ENCODE measurements at places on chromosomes 12 and 14.

DNA sequence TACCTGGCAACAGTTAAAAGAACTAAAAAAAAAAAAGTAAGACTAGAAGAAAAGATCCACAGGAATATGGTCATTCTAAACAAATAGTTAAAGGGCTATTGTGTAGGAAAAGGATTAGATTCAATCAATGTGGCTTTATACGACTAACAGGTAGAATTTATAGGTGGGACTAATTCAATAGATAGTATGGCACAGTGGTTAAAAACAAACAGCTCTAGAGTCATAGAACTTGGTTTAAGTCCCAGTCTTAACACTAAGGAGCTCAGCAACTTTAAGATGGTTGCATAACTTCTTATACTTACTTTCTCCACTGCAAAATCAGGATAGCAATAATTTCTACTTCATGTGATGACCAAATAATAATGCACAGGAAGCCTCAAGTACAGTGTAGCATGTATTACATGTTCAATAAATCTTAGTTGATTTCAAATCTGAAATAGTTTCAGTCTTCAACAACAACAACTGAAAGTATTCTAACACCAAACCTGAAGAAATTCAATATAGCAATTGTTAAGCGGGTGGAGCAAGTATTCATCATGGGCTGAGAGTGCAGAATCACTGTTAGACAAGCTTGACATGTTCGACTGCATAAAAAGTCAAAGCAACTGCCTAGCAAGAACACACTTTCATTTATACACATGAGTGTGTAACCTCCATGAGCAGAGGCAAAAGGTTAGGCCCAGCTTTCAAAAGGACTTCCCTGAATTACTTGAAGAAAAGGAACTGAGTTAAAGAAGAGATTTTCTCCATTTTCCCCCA, 50.4 kb downstream of the ITPR2 start:
- no peak overlapping the region for H3K27ac ChIP-seq
- H3K4me3 ChIP-seq, result no peak overlapping the region
- DNase-seq, result no peak
- peaks cover 32% of the 10 kb centered on the region for H3K36me3 ChIP-seq
- H3K27me3 ChIP-seq, result no peaks in the 10 kb centered on the region

- H3K36me3 ChIP-seq, result peaks cover 3% of the 10 kb centered on the region
- no peaks in the 10 kb centered on the region for H3K27me3 ChIP-seq
- peaks cover 38% of the 10 kb centered on the region for H3K4me1 ChIP-seq
- peak overlapping the region; percentile 99 for H3K27ac ChIP-seq
- H3K4me3 ChIP-seq, result peak overlapping the region; percentile 100
Measured at GRCh38 chr12:42326541-42327226, 717 bp downstream of the PPHLN1 start.

DNA sequence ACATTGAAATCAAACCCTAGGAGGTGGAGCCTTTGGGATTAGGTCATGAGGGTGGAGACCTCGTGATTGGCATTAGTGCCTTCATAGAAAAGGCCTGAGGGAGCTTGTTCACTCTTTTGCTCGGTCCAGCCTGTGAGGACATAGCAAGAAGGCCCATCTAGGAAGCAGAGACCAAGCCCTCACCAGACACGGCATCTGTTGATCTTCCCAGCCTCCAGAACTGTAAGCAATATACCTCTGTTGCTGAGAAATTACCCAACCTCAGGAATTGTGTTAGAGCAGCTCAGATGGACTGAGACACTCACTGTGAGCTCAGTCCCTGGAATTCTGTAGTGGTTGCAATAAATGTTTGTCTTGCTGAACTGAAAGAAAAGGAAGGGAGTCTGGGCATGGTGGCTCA, 116.2 kb upstream of the MAP1LC3B2 start:
- H3K27ac ChIP-seq, result no peak overlapping the region
- H3K36me3 ChIP-seq, result no peaks in the 10 kb centered on the region
- H3K4me3 ChIP-seq, result no peak overlapping the region
- no peak for DNase-seq
- peaks cover under 1% of the 10 kb centered on the region for H3K27me3 ChIP-seq
- peaks cover 7% of the 10 kb centered on the region for H3K4me1 ChIP-seq

DNA sequence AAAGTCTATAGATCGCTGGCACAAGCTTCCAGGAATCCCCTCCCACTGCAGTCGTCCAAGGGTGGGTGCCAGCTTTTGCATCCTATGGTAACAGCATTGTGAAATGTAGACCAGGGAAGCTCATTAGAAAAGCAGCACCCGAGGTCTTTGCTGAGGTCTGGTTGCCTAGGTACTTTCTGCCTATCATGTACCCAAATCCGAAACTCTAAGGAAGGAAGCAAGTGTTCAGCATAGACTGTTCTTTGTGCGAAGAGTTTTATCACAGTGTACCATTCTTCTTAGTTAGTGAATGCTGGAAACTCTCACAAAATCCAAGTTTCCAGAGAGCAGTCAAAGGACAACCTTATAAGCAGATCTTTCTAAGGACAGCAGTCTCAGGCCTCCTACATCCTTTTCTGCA, 1532.7 kb upstream of the TMEM132C start:
- no peaks in the 10 kb centered on the region for H3K4me1 ChIP-seq
- DNase-seq, result no peak
- H3K27ac ChIP-seq, result no peak overlapping the region
- no peak overlapping the region for H3K4me3 ChIP-seq
- no peaks in the 10 kb centered on the region for H3K27me3 ChIP-seq

DNA sequence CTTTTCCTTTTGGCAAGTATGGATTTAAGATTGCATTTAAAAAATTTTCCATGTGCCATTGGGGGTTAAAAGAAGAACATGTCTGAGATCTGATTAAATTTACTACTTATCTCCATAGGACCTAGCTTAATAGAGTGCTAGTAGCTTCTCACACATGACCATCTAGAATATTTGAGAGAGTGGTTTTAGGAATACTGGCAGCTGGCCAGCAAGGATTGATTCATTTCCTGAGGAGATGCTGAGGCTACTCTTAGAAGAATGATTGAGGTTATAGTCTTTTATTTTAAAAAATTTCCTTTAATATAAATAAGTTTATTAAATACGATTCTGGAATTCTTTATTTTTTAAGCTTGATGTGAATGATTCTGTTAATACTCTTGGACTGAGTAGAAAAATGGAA, 56.2 kb downstream of the MIPOL1 start:
- no peaks in the 10 kb centered on the region for H3K27me3 ChIP-seq
- H3K4me3 ChIP-seq, result no peak overlapping the region
- H3K36me3 ChIP-seq, result no peaks in the 10 kb centered on the region
- no peak overlapping the region for H3K27ac ChIP-seq

DNA sequence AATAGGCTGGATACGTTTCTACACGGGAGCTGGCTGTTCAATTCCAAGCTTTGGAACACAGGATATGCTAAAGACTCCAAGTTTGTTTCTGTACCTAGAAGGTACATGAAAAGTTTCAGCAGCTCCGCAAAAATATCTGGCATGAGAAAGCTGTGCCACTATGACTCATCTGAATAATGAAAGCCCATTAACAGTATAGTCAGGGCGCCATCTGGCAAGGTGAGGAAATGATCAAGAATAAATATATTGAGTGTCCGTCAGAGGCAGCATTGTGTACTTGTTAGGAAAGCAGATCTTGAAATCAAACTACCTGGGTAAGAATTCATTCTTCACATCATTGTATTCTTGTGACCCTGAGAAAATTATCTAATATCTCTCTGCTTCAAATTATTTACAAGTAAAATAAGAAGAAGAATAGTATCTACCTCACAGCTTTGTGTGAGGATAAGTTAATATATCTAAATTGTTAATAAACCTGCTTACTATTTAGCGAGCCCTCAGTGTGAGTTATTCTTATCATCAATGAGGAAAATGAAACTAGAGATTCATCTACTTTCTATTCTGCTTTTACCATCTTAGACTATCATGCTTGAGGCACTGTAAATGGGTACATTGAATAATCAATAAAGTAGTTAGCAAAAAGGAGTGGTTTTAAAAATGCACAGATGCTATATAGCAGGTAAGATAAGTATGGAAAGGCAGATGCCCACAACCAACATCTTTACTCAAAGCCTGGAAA, 53.5 kb downstream of the FSCB start:
- H3K4me1 ChIP-seq, result no peaks in the 10 kb centered on the region
- H3K4me3 ChIP-seq, result no peak overlapping the region
- no peak overlapping the region for H3K27ac ChIP-seq
- no peaks in the 10 kb centered on the region for H3K27me3 ChIP-seq

DNA sequence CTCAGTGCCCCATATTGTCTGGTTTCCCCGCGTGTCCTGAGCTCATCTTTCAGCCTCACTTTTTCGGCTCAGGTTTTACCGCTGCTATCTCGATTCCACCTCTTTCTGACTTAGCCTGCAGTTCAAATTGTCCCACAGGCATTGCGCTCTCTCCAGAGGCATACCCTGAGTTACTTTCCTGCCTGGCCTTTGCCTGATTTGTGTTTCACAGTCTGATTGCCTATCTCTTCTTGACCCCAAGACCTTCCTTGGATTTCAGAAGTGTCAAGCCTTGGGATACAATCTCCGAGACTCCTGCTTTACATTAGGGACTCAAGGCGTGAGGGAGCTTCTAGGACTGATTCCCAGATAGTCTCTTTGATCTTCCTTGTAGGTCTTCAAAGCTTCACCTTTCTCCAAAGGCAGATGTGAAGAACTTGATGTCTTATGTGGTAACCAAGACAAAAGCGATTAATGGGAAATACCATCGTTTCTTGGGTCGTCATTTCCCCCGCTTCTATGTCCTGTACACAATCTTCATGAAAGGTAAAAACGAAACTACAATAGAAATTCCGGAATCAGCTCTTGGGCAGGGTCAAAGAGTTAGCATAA, 629 bp downstream of the LETMD1 start:
- no peak for DNase-seq
- H3K4me1 ChIP-seq, result peaks cover 20% of the 10 kb centered on the region
- no peaks in the 10 kb centered on the region for H3K27me3 ChIP-seq
- H3K36me3 ChIP-seq, result peaks cover 8% of the 10 kb centered on the region

- H3K27ac ChIP-seq, result no peak overlapping the region
- no peak overlapping the region for H3K4me3 ChIP-seq
- peaks cover 22% of the 10 kb centered on the region for H3K4me1 ChIP-seq
- H3K36me3 ChIP-seq, result peaks cover 7% of the 10 kb centered on the region
- no peak for DNase-seq
Measured at GRCh38 chr12:94641283-94641682, 9.1 kb downstream of the TMCC3 start.

DNA sequence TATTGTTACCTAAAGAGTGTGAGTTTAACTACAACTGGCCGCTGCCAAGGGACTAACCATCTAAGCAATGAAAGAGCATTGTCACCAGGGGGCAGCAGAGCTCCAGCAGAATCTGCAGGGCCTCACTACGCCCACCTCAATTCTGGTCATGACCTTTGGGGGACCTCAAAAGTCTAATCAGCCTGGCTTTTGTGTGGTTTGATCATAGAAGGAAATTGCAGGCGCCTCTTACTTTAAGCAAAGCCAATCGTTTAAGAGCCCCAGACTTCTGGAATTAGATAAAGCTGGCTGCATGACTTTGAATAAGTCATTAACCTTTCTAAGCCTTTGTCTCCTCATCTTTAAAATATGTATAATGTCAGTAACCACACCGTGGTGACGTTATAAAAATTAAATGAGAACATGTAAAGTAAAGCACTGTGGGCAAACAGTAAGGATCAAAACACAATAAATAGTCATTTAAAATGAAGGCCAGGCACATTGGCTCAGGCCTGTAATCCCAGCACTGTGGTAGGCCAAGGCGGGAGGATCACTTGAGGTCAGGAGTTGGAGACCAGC, 58.6 kb downstream of the TBX3 start:
- H3K27me3 ChIP-seq, result peaks cover 2% of the 10 kb centered on the region
- no peaks in the 10 kb centered on the region for H3K36me3 ChIP-seq
- H3K4me3 ChIP-seq, result no peak overlapping the region
- H3K27ac ChIP-seq, result no peak overlapping the region

DNA sequence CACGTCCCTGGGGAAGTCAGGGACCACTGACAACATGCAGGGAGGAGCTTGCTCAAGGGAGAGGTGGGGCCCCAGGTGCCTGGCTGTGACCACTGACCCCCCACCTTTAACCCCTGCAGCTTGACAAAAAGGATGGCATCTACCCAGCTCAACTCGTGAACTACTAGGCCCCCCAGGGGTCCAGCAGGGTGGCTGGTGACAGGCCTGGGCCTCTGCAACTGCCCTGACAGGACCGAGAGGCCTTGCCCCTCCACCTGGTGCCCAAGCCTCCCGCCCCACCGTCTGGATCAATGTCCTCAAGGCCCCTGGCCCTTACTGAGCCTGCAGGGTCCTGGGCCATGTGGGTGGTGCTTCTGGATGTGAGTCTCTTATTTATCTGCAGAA, 26.3 kb downstream of the HIP1R start:
- H3K36me3 ChIP-seq, result peaks cover 6% of the 10 kb centered on the region
- no peak overlapping the region for H3K27ac ChIP-seq
- no peak overlapping the region for H3K4me3 ChIP-seq
- no peaks in the 10 kb centered on the region for H3K27me3 ChIP-seq

DNA sequence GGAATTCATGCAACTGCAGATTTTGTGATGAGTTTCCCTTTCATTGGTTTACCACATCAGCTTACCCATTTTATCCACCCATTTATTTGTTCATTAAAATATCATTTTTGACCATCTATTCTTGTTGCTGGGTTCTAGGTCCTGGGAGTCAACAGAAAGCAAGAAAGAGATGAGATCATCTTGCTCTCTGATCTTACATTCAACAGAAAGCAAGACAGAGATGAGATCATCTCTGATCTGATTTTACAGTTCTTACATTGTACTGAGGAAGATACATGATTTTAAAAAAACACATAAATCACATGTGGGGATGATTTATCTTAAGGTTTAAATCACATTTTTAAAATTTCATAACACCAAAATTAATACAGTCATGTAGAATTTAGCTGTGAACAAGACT, 2.3 kb downstream of the TAS2R46 start:
- peaks cover 6% of the 10 kb centered on the region for H3K36me3 ChIP-seq
- H3K27me3 ChIP-seq, result no peaks in the 10 kb centered on the region
- no peak overlapping the region for H3K27ac ChIP-seq
- peaks cover 11% of the 10 kb centered on the region for H3K4me1 ChIP-seq

DNA sequence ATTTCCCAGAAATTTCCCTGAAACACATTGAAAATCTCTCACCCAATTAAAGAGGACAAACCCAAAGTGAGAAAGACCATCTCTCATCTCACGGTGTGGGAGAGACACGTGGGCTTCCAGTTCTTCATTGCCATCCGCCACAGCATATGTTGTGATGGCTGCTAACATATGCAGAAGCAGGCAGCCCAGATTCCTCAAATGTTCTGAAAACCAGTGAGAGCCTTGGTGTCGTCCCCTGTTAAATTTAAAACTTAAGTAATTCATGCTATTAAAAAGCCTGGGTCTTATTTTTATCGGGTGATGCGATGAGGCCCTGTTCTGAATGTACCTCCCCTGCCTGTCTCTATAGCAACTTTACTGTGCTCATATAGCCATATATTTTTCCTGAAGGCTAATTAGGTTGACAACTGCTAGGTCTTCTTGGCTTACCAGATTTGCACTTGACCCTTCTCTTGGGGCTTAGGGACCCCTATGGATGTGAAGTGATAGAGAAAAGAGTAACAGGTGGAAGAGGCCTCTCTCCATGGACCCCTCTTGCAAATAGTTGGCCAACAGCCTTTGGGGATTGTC, 2.8 kb upstream of the FGF6 start:
- H3K4me3 ChIP-seq, result no peak overlapping the region
- H3K27me3 ChIP-seq, result peaks cover 41% of the 10 kb centered on the region
- no peak overlapping the region for H3K27ac ChIP-seq
- no peak for DNase-seq
- H3K4me1 ChIP-seq, result no peaks in the 10 kb centered on the region

DNA sequence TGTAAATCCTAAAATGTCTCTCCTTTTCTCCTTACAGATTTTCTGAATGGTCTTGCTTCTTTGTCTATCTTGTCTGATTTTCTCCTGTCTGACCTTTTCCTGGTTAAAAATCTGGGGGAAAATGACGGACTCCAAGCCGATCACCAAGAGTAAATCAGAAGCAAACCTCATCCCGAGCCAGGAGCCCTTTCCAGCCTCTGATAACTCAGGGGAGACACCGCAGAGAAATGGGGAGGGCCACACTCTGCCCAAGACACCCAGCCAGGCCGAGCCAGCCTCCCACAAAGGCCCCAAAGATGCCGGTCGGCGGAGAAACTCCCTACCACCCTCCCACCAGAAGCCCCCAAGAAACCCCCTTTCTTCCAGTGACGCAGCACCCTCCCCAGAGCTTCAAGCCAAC, 23.0 kb downstream of the ACACB start:
- peaks cover 7% of the 10 kb centered on the region for H3K36me3 ChIP-seq
- DNase-seq, result no peak

Data from memory B cell (primary cell).